ENCODE measurements at places on chromosomes 13 and 19.

GRCh38 chr13:44271031-44271455, 102.6 kb upstream of the SERP2 start:
- DNase-seq, result no peak

GRCh38 chr13:53198736-53199135, 170.1 kb downstream of the OLFM4 start:
- DNase-seq, result no peak

GRCh38 chr19:6210091-6210490, 69.7 kb downstream of the MLLT1 start:
- DNase-seq, result no peak

DNA sequence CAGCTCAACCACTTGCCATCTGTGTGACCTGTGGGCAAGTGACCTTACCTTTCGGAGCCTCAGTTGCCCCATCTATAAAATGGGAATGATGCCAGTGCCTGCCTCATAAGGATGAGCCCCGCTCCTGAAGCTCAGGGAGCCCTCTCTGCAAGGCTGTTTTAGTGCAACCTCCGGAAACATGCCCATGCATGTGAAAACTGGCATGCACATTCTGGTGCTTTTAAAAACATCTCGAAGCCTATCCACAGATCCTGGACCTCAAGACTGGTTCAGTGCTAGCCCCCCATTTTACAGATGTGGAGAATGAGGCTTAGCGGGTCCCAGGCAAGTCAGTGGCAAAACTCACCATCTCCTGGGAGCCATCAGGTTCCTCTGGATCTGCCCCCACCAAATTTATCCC, 5.6 kb downstream of the CADM4 start:
- DNase-seq, result no peak

GRCh38 chr13:77016888-77017623, 9.9 kb downstream of the FBXL3 start:
- DNase-seq, result no peak

- DNase-seq, result no peak
These were observed 79.5 kb upstream of the GJB6 start for GRCh38 chr13:20311596-20311995.

DNA sequence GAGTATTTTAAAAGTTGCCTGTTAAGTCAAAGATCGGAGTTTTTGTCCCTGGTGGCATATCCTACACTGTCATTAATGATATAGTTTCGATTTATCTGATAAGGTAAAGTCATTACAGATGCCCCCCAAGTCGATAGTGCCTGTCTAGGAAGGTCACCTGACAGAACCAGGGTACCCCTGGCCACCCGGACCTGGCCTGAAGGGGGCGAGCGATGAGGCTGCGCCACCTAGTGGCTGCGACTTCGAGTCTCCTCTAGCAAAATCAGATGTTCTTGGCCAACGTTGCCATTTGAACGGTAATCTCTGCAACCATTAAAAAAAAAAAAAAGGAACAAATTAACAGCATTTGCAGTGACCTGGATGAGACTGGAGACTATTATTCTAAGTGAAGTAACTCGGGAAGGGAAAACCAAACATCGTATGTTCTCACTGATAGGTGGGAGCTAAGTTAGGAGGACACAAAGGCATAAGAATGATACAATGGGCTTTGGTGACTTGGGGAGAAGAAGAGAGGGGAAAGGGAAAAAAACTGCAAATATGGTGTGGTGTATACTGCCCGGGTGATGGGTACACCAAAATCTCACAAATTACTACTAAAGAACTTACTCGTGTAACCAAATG, 565.1 kb downstream of the LIG4 start:
- no peak for DNase-seq

- no peak for DNase-seq
These were observed 496.4 kb downstream of the FOXO1 start for GRCh38 chr13:40170091-40170490.

DNA sequence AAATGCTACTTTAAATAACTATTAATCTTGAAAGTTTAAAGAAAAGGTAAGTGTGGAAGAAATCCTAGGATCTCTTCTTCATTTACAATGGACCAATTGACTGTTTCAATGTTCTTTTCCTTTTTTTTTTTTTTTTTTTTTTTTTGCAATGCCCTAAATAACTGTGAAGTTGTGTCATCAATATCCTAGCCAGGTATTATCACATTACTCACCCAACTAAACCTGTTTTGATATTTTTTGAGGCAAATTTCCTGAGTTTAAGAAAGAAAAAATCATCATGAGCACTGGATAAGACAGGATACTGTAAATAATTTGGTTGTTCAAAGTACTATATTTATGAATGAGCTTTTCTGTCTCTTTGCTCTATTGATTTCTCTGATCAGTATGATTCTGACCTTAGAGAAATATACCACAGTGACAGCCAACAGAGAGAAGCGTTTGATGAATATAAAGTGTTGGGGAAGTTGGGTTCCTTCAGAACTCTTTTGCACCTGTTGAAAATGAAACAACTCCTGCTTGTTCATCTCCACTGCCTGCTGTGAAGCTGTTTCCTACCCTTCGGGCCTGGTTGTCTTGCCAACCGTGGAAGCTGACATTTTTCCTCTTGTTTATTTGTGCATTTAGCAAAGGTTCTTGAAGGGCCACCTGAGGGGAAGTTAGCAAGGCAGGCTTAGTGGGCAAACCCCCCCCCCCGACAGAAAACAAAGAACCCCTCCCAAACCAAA, 1220.5 kb upstream of the SLC10A2 start:
- DNase-seq, result no peak

GRCh38 chr13:80584306-80584705, 243.4 kb upstream of the SPRY2 start:
- no peak for DNase-seq
